Left ventricle myocardium superior (tissue), 1 donor: ENCODE measurements at places on chromosomes 5 and 9. TPM values are rescaled to one million over a fixed set of nuclear protein-coding genes. Genes with fewer than 3 reads are reported as not detected.

UAP1L1 gene
- 12.6 TPM for total RNA-seq

CKS2 gene
- total RNA-seq, result 11.2 TPM

OCLN gene
- 1.6 TPM for total RNA-seq

DNA sequence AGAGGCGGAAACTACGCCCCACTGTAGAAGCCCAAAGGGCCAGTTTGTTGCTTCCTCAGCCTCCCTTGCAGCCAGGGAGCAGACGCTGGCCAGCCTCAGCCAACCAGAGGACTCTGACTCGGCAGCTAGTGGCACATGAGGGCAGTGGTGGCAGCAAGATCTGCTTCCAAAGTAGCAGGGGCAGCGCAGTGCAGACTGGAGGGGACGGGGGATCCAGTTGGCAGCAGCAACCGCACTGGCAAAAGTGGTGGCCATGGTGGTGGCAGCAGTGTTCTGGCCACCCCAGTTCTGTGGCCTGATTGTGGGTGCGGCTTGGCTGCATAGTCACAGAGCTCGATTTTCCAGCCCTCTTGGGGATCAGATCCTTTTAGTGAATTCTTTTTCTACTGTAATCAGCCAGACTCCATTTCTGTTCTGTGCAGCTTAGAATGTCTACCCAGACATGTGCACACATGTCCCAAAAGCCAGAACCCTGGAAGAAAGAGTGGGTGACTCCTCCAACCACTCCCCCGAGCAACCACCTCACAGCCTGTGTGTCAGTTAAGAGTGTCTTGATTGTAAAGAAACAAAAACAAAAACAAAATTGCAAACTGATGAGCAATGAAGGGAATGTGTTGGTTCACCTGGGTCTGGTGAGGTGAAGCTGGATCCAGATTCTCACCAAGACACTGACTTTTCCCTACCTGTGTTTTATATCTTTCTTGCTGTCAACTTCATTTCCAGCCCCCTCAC is 11.0 kb upstream of the ZBTB43 start:
- no peak for DNase-seq

DNA sequence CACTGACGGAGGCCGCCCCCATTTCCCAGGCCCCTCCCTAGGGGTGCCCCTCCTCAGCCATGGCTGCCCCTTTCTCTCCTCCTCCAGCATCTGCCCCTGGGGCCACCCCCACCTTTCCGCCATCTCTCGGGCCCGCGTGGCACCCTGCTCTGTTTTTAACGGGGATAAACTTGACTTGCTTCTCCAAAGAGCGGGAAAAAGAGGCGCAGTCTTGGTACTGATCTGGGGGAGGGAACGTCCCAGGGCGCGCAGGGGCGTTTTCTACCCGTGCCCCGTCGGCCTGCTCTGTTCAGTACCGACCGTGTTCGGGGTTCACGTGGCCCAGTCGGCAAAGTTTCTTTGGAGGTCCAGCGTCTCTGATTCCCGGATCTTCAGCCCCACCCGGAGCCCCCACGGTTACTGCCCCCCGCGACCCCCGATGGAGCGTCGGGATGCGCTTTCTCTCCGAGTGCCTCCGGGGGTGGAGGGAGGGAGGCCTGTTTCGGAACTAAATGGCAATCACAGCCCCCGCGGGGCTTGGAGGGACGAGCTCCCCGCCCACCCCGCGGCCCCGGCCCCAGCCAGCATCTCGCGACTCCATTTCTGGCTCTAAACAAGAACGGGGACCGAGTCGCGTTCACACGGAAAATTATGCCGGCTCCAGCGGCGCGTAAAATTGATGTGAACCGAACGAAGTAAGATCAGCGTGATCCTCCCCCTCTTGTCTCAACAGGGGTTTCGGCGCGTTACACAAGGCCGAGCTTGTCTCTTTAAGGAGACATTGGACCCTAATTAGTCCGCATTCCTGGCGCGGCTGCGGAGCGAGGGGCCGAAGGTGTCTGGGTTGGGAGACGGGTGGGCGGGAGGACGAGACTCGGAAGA is 1.1 kb upstream of the TLE4 start:
- peak; percentile 51 for DNase-seq
